Tibial artery (tissue), 4 donors: ENCODE measurements at places on chromosomes 3 and 15.

- no peak overlapping the region for H3K27ac ChIP-seq
- H3K4me3 ChIP-seq, result no peak overlapping the region
- DNase-seq, result no peak
These were observed 506.5 kb downstream of the MAGI1 start for GRCh38 chr3:65532215-65532614.

GRCh38 chr3:124373524-124373923 is 356.7 kb upstream of the UMPS start:
- no peak for DNase-seq
- H3K27ac ChIP-seq, result no peak overlapping the region
- no peaks in the 10 kb centered on the region for H3K4me1 ChIP-seq
- no peaks in the 10 kb centered on the region for H3K27me3 ChIP-seq
- H3K36me3 ChIP-seq, result no peaks in the 10 kb centered on the region

GRCh38 chr15:40310001-40310959 is 2.5 kb upstream of the PLCB2 start:
- H3K4me1 ChIP-seq, result no peaks in the 10 kb centered on the region
- no peak for DNase-seq
- H3K4me3 ChIP-seq, result no peak overlapping the region
- no peak overlapping the region for H3K27ac ChIP-seq
- no peaks in the 10 kb centered on the region for H3K27me3 ChIP-seq

GRCh38 chr15:87579537-87579936 is 677.0 kb downstream of the NTRK3 start:
- H3K4me3 ChIP-seq, result no peak overlapping the region
- no peak for DNase-seq
- H3K27me3 ChIP-seq, result no peaks in the 10 kb centered on the region
- H3K4me1 ChIP-seq, result no peaks in the 10 kb centered on the region
- H3K36me3 ChIP-seq, result no peaks in the 10 kb centered on the region

GRCh38 chr3:3084890-3085289 is 25.3 kb downstream of the IL5RA start:
- no peaks in the 10 kb centered on the region for H3K4me1 ChIP-seq
- H3K27me3 ChIP-seq, result no peaks in the 10 kb centered on the region
- H3K4me3 ChIP-seq, result no peak overlapping the region
- no peak overlapping the region for H3K27ac ChIP-seq

DNA sequence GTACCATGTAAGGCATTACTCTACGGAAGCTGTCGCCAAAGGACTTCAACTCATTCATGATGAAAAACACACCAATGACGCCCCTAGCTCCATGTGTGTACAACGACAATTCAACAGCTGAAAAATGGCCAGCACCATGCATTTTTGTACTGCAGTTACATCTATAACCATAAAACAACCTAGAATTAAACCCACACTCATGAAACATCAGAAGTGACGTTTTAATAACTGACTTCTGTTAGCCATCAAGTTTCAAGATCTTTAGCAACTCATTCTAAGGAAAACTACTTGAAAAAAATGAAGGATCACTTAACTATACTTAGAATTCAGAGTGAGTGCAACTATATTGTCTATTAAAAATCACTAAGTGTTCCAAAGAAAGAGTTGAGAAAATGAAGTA is 84.9 kb downstream of the RFTN1 start:
- no peak for DNase-seq
- H3K4me3 ChIP-seq, result no peak overlapping the region
- H3K27ac ChIP-seq, result no peak overlapping the region
- H3K4me1 ChIP-seq, result peaks cover 4% of the 10 kb centered on the region
- no peaks in the 10 kb centered on the region for H3K27me3 ChIP-seq

DNA sequence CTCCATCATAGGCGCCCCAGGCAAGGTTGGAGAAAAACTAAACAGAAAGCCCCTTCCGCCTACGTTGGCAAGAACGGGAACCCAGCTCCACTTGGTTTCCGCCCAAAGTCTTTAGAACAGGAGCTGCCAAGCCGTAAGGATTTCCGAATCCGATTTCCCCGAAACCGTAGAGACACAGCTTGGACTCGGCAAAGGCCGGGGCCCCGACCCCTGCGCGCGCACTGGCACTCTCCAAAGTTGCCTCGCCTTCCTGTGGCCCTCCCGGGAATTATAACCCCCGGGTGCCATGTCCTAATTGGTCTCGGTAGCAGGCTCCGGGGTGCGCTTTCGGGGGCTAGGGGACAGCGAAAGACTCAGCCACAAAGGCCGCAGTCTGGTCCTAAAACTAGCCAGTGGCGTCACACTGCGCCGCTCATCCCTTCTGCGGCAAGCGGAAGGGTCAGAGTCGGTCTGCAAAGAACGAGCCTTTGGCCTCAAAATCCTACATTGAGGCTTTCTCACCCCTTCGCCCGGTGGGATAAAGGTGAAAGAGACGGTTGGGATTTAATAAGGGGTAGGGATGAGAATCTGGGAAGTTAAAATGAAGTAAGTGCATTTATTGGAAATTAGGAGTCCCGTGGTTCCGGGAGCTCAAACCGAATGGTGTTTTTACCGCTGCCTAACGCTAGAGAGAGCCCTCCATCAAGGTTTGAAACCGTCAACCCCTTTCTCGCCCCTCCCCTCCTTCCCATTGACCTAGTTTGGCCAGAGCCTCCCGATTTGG is 6.8 kb downstream of the BCL6 start:
- peaks cover 30% of the 10 kb centered on the region for H3K4me1 ChIP-seq
- no peaks in the 10 kb centered on the region for H3K27me3 ChIP-seq
- H3K4me3 ChIP-seq, result peak overlapping the region; percentile 78
- peak; percentile 96 for DNase-seq

GRCh38 chr3:39937874-39938273 is 128.5 kb downstream of the MYRIP start:
- H3K27me3 ChIP-seq, result no peaks in the 10 kb centered on the region
- H3K4me3 ChIP-seq, result no peak overlapping the region
- DNase-seq, result no peak
- no peak overlapping the region for H3K27ac ChIP-seq
- H3K36me3 ChIP-seq, result no peaks in the 10 kb centered on the region

DNA sequence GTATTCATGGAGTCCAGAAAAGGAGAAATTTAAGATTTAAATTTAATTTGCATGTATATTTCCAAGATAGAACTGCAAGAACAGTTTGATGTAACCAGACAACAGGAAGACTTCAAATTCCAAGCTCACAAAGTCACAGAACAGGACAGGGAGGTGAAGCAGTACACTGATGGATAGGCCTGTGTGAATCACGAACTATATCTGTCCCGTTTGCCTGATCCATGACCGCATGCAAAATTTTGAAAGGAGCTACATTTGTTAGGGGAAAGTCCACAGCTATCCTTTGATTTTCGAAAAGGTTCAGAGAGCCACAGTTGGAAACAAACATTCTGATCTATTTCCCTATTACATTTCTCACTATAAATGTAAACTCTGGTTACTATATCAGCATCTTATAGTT is 79.5 kb upstream of the SLC12A8 start:
- H3K4me3 ChIP-seq, result no peak overlapping the region
- no peak overlapping the region for H3K27ac ChIP-seq
- no peaks in the 10 kb centered on the region for H3K27me3 ChIP-seq
- H3K4me1 ChIP-seq, result no peaks in the 10 kb centered on the region
- no peak for DNase-seq

DNA sequence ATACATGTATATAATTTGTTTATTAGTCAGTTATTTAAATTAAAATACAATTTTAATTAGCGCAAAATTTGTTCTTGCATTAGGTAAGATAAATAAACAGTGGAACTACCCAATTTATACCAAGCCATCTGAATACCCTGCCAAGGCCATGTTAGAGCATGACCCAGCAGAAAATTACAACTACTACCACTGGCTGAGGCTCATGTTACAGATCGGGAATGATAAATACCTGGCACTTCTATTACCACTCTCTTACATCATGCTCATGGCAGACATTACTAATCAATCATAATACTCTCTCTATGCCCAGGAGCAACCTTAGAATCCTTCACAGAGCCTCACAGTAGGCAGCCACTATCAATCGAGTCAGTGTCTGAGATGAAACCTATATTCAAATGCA is 21.2 kb upstream of the LMOD3 start:
- H3K27me3 ChIP-seq, result peaks cover 4% of the 10 kb centered on the region
- no peak overlapping the region for H3K27ac ChIP-seq
- no peaks in the 10 kb centered on the region for H3K36me3 ChIP-seq
- no peak overlapping the region for H3K4me3 ChIP-seq
- DNase-seq, result no peak

GRCh38 chr3:152899306-152899705 is 64.4 kb downstream of the P2RY1 start:
- no peak for DNase-seq
- H3K4me3 ChIP-seq, result no peak overlapping the region
- H3K27ac ChIP-seq, result no peak overlapping the region
- no peaks in the 10 kb centered on the region for H3K36me3 ChIP-seq
- no peaks in the 10 kb centered on the region for H3K27me3 ChIP-seq
- H3K4me1 ChIP-seq, result no peaks in the 10 kb centered on the region

GRCh38 chr15:65924004-65924403 is 54.7 kb downstream of the RAB11A start:
- DNase-seq, result no peak
- H3K4me1 ChIP-seq, result no peaks in the 10 kb centered on the region
- H3K36me3 ChIP-seq, result no peaks in the 10 kb centered on the region
- no peak overlapping the region for H3K4me3 ChIP-seq
- H3K27ac ChIP-seq, result no peak overlapping the region

DNA sequence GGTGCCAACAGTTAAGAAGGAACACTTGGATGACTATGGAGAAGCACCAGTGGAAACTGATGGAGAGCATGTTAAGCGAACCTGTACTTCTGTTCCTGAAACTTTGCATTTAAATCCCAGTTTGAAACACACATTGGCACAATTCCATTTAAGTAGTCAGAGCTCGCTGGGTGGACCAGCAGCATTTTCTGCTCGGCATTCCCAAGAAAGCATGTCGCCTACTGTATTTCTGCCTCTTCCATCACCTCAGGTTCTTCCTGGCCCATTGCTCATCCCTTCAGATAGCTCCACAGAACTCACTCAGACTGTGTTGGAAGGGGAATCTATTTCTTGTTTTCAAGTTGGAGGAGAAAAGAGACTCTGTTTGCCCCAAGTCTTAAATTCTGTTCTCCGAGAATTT is 3.0 kb downstream of the SKIL start:
- DNase-seq, result no peak
- H3K4me3 ChIP-seq, result peak overlapping the region; percentile 94
- H3K27me3 ChIP-seq, result no peaks in the 10 kb centered on the region
- peaks cover 44% of the 10 kb centered on the region for H3K4me1 ChIP-seq

DNA sequence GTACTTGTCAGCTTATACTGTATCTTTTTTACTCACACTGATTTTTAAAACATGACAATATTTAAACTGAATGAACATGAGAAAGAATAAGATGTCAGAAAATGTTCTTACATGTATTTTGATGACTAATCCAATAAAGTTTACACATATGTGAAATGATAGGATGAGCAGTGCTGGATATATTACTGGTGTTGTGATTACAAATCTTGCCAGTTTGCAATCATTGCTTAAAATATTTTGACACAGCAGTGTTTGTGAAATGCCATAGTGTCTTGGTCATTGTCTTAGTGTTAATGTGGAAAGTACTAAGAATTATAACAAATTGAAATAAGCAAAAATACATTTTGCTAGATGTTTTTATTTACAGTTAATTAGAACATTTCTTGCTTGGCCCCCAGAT is 118.7 kb upstream of the MLF1 start:
- no peak overlapping the region for H3K27ac ChIP-seq
- H3K27me3 ChIP-seq, result no peaks in the 10 kb centered on the region
- H3K4me1 ChIP-seq, result no peaks in the 10 kb centered on the region
- H3K36me3 ChIP-seq, result no peaks in the 10 kb centered on the region

- H3K36me3 ChIP-seq, result peaks cover 2% of the 10 kb centered on the region
- no peak for DNase-seq
- peak overlapping the region; percentile 85 for H3K4me3 ChIP-seq
- peaks cover 21% of the 10 kb centered on the region for H3K4me1 ChIP-seq
These were observed 1.4 kb upstream of the BHLHE40 start for GRCh38 chr3:4977853-4978203.

GRCh38 chr3:141552440-141552991 is 65.7 kb downstream of the RASA2 start:
- no peaks in the 10 kb centered on the region for H3K27me3 ChIP-seq
- no peaks in the 10 kb centered on the region for H3K4me1 ChIP-seq
- H3K36me3 ChIP-seq, result peaks cover 9% of the 10 kb centered on the region
- DNase-seq, result no peak

- H3K4me3 ChIP-seq, result no peak overlapping the region
- no peak overlapping the region for H3K27ac ChIP-seq
- H3K36me3 ChIP-seq, result no peaks in the 10 kb centered on the region
- peaks cover 3% of the 10 kb centered on the region for H3K4me1 ChIP-seq
- no peak for DNase-seq
These were observed 25.3 kb downstream of the EPHB3 start for GRCh38 chr3:184586851-184587250.

DNA sequence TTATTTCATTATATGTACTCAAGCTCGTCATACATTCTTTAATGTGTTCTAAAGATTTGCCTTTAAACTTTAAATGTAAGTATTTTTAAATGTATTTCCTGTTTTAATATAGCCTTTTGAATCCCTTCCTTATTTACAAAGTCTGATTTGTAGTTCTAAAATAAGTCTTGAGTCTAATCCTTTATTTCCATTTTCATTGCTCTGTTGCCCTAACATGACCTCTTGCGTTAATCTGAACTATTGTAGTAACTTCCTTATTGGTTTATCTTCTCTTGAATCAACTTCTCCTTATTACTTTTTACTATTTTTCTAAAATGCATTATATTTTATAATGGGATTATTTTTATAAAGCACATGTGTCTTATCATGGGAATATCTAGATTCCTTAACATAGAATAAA is 24.0 kb downstream of the KNL1 start:
- no peak overlapping the region for H3K27ac ChIP-seq
- H3K36me3 ChIP-seq, result no peaks in the 10 kb centered on the region
- no peaks in the 10 kb centered on the region for H3K27me3 ChIP-seq
- no peak for DNase-seq
- no peaks in the 10 kb centered on the region for H3K4me1 ChIP-seq

DNA sequence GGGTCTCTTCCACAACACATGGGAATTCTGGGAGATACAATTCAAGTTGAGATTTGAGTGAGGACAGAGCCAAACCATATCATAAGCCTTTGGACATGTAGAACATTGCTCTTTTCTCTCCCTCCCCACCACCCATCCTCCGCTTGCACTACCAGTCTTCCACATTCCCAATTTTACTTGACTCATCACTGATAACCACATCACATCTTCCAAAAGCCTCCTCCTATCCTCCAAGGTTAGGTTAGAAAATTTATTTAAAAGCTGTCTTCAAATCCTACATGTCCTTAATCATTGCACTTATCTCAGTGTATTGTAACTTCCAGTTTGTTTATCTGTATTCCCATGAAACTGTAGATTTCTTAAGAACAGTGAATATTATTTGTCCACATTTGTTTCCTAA is 10.4 kb downstream of the ZBED2 start:
- no peak overlapping the region for H3K4me3 ChIP-seq
- no peaks in the 10 kb centered on the region for H3K4me1 ChIP-seq
- no peak for DNase-seq
